SW 1271 (cell line): ENCODE measurements at places on chromosomes 13 and 19.

DNA sequence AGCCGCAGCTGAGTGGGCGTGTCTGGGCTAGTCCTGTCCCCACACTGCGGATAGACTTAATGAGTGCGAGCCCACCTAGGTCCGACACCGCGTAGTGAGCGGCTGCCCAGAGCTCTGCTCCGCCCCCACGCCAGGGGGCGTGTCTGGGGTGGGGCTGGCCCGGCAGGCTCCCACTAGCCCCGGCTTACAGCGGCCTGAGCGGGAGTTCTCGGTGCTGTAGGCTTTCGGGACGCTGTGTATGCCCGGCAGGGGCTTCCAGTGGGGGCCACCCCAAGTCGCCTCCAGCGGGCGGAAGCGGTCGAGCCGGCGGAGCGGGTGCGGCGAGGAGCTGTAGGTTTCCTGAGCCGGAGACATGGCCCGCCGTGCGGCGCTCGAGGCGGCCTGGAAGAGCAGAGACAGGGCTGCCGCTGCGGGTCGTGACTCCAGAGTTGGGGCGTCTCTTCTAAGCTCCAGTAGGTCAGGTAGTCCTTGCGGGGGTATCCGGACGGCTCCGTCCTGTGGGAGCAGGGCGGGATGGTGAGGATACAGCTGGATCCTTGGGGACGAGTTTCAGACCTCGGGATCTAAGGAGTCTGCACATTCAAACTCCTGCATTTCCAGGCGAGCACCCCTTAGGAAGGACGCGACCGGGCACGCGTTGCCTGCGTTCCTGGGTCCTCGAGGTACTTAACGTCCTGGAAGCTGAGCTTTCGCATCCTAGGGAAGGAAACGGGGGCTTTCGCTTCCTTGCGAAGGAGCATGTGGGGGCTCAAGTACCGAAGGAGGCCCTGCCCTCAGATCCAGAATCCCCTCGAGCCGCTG is 1.2 kb downstream of the CGB7 start:
- peak; percentile 19 for DNase-seq

- DNase-seq = peak; percentile 53
Measured at GRCh38 chr19:42563352-42564210, 31.1 kb downstream of the CEACAM8 start.

DNA sequence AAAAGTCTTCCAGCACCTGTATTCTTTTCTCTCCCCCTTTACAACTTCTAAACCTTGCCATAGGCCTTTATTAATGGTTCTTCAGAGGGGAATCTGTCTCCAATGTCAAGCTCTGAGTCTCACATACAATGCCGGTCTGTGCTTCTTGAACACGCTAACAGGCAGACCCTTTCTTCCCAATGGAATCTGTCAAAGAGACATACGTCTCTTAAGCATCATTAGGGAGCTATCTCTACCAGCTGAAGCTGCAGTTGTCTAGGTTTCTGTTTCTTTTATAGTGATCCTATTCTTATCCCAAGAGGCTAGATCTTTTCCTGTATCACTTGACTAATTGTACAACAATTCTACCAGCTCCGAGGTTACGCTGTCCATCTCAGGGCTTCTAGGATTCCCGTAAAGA is 560.8 kb upstream of the NBEA start:
- no peak for DNase-seq

DNA sequence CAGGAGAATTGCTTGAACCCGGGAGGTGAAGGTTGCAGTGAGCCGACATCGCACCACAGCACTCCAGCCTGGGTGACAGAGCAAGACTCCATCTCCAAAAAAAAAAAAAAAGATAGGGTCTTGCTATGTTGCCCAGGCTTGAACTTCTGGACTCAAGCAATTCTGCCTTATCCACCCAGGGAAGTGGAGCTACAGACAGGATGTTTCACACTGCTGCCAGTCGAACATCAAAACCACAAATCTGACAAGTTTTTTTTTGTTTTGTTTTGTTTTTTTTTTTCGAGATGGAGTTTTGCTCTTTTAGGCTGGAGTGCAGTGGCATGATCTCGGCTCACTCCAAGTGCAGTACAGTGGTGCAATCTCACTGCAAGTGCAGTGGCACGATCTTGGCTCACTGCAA is 10.8 kb downstream of the XPO4 start:
- no peak for DNase-seq

DNA sequence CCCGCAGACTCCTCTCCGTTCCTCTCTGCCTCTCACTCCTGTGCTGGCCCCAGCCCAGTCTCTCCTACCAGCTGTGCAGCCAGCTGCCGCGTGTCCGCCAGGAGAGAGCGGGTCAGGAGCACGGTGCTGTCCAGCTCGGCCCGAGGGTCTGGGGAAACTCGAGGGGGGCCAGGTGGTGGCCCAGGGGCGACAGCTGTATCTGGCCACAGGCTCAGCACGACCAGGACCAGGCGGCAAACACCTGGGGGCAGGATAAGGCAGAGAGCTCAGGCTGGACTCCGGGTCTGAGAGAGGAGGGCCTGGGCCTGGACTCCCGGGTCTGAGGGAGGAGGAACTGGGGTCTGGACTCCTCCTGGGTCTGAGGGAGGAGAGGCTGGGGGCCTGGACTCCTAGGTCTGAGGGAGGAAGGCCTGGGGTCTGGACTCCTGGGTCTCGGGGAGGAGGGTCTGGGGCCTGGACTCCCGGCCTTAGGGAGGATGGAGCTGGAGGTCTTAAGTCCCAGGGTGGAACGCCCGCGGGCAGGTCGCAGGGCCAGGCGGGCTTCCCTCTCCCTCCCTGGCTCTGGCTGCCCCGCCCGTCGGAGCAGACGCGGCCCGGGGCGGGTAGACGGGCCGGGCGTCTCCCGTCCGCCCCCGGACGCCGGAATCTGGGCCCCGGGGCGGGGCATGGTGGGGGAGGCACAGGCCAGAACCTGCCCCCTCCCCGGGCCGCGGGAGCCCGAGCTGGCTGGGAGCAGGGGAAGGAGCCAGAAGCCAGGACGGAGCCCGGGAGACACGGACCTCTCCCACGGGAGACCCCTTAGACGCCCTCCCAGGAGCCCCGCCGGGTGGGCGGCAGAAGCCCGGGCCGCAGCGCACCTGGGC is 1.3 kb downstream of the IL11 start:
- no peak for DNase-seq
